Thymus (tissue), 14 donors: ENCODE measurements at places on chromosomes 7 and 10. TPM values are rescaled to one million over a fixed set of nuclear protein-coding genes. Genes with fewer than 3 reads are reported as not detected.

GIMAP8 gene
- total RNA-seq, result 6.1 TPM

SND1 gene
- total RNA-seq, result 104 TPM

USP54 gene
- 8.2 TPM for total RNA-seq

RBP4 gene
- total RNA-seq, result 0.19 TPM

TMEM229A gene
- total RNA-seq, result not detected

HPS6 gene
- 15.3 TPM for total RNA-seq

HOXA2 gene
- 1.5 TPM for total RNA-seq

GPC2 gene
- 11.2 TPM for total RNA-seq

ZNF485 gene
- 3.5 TPM for total RNA-seq

C10orf120 gene
- not detected for total RNA-seq

WAPL gene
- 50.9 TPM for total RNA-seq

SFRP4 gene
- total RNA-seq, result 0.80 TPM

PCLO gene
- 2.3 TPM for total RNA-seq

ZNF365 gene
- total RNA-seq, result 0.19 TPM

AKR1C2 gene
- total RNA-seq, result 1.0 TPM

FKBP6 gene
- total RNA-seq, result 0.19 TPM

POLR2J3 gene
- 26.3 TPM for total RNA-seq

BLNK gene
- 7.2 TPM for total RNA-seq

ZNF117 gene
- 7.6 TPM for total RNA-seq

PWWP2B gene
- total RNA-seq, result 5.1 TPM

LAMB1 gene
- total RNA-seq, result 33.4 TPM

TRPV5 gene
- 0.05 TPM for total RNA-seq

DNMBP gene
- total RNA-seq, result 11.9 TPM

AQP1 gene
- 18.4 TPM for total RNA-seq
